ENCODE measurements at places on chromosomes 11 and 22. TPM values are rescaled to one million over a fixed set of nuclear protein-coding genes. Genes with fewer than 3 reads are reported as not detected.
A peak's percentile ranks its signal among the peaks of the same experiment; 100 is the strongest.

DNA sequence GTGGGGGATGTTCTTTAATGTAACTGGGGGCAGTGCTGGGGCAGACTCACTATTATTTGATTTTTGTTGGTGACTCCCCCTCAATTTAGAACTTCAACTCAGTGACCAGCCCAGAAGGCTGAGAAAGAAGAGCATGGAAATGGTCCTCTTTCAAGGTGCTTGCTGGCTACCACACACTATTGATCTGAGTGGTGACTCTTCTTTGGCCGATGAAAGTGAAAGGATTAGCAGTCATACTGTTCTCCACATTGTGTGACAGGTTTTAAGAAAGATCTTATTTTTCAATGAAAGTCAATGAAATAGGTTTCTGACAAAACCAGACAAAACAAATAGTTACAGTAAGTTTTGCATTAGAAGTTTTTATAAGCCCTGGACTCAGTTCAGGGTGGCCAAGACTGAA lies 29.9 kb downstream of the NLRP14 start:
- no peaks in the 10 kb centered on the region for H3K36me3 ChIP-seq
- no peaks in the 10 kb centered on the region for H3K27me3 ChIP-seq
- H3K27ac ChIP-seq: no peak overlapping the region
- H3K4me1 ChIP-seq: peaks cover 10% of the 10 kb centered on the region

GRCh38 chr11:125085301-125086081 lies 22.4 kb downstream of the SLC37A2 start:
- H3K27me3 ChIP-seq: no peaks in the 10 kb centered on the region
- no peaks in the 10 kb centered on the region for H3K36me3 ChIP-seq
- no peak overlapping the region for H3K27ac ChIP-seq
- H3K4me3 ChIP-seq: no peak overlapping the region

DNA sequence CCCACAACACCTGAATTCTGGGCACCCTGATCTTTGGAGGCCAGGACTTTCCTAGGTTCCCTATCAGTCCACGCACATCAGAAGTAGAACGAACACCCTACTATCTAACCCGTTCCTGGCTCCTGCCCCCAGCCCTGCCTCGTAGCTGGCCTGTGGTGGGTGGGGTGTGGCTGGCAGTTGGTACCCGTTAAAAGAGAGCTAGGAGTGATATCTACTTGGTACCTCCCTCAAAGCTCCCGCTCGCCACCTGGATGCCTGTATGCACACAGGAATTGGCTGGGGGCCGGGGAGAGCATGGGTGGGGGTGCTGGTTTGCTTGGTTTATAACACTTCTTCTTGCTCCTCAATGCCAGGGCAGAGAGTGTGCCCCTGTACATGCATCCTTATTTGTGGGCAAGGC lies 14.0 kb upstream of the NECTIN1 start:
- H3K4me3 ChIP-seq: no peak overlapping the region
- peaks cover 21% of the 10 kb centered on the region for H3K4me1 ChIP-seq
- H3K27me3 ChIP-seq: peaks cover 23% of the 10 kb centered on the region

DNA sequence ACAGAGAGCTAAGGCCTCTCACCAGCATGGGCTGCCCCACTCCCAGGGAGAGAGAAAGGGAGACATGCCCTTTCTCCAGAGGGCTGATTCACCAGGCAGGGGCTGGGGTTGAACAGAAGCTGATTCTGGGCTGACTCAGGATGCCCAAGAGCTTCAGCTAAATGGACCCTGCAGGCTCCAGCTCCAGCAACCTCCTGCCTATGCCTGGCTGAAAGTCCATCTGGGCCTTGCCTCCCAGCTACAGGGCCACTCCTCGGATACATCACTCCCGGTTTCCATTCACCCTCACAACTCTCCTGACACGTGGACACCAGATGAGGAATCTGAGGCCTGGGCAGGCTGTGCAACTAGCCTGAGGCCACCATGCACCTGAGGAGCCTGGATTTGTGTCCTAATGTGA lies 215.5 kb downstream of the BUD13 start:
- no peaks in the 10 kb centered on the region for H3K27me3 ChIP-seq
- H3K4me1 ChIP-seq: no peaks in the 10 kb centered on the region
- H3K36me3 ChIP-seq: no peaks in the 10 kb centered on the region
- DNase-seq: no peak
- no peak overlapping the region for H3K27ac ChIP-seq

GRCh38 chr11:57539342-57539741 lies 1.9 kb downstream of the SMTNL1 start:
- DNase-seq: no peak
- no peaks in the 10 kb centered on the region for H3K36me3 ChIP-seq
- H3K4me1 ChIP-seq: no peaks in the 10 kb centered on the region
- H3K27me3 ChIP-seq: peaks cover 9% of the 10 kb centered on the region

DNA sequence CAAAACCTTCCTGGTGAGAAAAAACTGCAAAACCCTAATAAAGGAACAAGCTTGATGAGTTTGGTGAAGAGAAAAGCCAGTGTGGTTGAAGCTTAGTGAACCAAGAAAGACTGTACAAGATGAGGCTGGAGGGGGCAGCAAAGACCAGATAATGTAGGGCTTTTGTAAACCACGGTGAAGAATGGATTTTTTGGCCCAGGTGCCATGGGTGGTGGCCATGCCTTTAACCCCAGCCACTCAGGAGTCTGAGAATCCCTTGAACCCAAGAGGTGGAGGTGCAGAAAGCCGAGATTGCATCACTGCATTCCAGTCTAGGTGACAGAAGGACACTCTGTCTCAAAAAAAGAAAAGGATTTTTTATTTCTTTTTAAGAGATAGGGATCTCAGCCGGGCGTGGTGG lies 5.0 kb upstream of the ZDHHC5 start:
- H3K4me1 ChIP-seq: peaks cover 31% of the 10 kb centered on the region
- H3K36me3 ChIP-seq: peaks cover 35% of the 10 kb centered on the region
- H3K27me3 ChIP-seq: no peaks in the 10 kb centered on the region
- no peak overlapping the region for H3K4me3 ChIP-seq
- H3K27ac ChIP-seq: no peak overlapping the region

The KCNC1 gene
- not detected for total RNA-seq

- peaks cover 70% of the 10 kb centered on the region for H3K36me3 ChIP-seq
- H3K27ac ChIP-seq: no peak overlapping the region
- H3K4me3 ChIP-seq: no peak overlapping the region
- peaks cover 23% of the 10 kb centered on the region for H3K4me1 ChIP-seq
- no peak for DNase-seq
- no peaks in the 10 kb centered on the region for H3K27me3 ChIP-seq
These were observed 25.5 kb downstream of the TNKS1BP1 start for GRCh38 chr11:57299150-57299737.

GRCh38 chr22:20391222-20391621 lies 2.7 kb upstream of the ZNF74 start:
- peak; percentile 77 for DNase-seq
- no peaks in the 10 kb centered on the region for H3K36me3 ChIP-seq
- no peak overlapping the region for H3K4me3 ChIP-seq
- H3K27ac ChIP-seq: no peak overlapping the region
- peaks cover 27% of the 10 kb centered on the region for H3K4me1 ChIP-seq
- no peaks in the 10 kb centered on the region for H3K27me3 ChIP-seq

The PANX3 gene
- total RNA-seq: not detected

GRCh38 chr11:10651656-10652361 lies 41.7 kb downstream of the IRAG1 start:
- no peak for DNase-seq
- H3K27me3 ChIP-seq: no peaks in the 10 kb centered on the region

- peaks cover 73% of the 10 kb centered on the region for H3K4me1 ChIP-seq
- H3K4me3 ChIP-seq: peak overlapping the region; percentile 80
- no peaks in the 10 kb centered on the region for H3K27me3 ChIP-seq
- no peak for DNase-seq
- peaks cover 12% of the 10 kb centered on the region for H3K36me3 ChIP-seq
- H3K27ac ChIP-seq: peak overlapping the region; percentile 93
These were observed 1.5 kb downstream of the EHD1 start for GRCh38 chr11:64876835-64877341.

DNA sequence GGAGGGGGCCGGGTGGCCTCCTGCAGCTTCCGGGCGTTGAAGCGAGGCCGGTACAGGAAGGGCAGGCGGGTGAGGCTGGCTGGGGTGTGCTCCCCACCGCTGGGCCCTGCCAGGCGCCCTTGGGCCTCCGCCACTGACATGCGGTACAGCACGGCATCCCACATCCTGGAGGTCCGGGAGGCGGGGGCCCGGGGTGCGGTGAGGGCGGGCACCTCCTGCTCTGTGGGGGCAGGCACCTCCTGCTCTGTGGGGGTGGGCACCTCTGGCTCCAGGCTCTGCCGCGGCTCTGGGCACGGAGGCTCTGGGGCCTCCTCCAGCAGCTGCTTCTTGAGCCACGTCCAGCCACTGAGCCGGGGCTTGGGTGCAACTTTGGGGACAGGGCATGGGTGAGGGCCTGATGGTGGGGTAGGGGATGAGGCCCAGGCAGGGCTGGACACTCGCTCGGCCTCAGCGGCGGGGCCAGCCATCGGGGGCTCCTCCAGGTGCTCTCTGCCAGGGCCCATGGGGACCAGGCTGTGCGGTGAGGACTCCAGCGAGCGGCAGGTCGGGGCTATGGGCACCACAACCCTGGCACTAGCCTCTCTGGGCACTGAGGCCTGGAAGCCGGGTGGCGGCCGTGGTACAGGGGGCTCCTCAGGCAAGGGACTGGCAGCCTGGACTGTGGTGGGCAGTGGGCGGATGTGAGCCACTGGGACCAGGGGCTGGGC lies 2.3 kb downstream of the PRR33 start:
- no peak overlapping the region for H3K4me3 ChIP-seq
- no peaks in the 10 kb centered on the region for H3K4me1 ChIP-seq
- H3K27ac ChIP-seq: no peak overlapping the region
- H3K36me3 ChIP-seq: peaks cover 42% of the 10 kb centered on the region
- no peaks in the 10 kb centered on the region for H3K27me3 ChIP-seq

- no peaks in the 10 kb centered on the region for H3K36me3 ChIP-seq
- H3K4me1 ChIP-seq: no peaks in the 10 kb centered on the region
- H3K27me3 ChIP-seq: peaks cover 81% of the 10 kb centered on the region
- no peak for DNase-seq
These were observed 1299.3 kb downstream of the BRD1 start for GRCh38 chr22:48528221-48528915.

GRCh38 chr11:12288212-12288930 lies 89.0 kb upstream of the PARVA start:
- DNase-seq: peak; percentile 93
- H3K27ac ChIP-seq: peak overlapping the region; percentile 91
- H3K36me3 ChIP-seq: no peaks in the 10 kb centered on the region
- peaks cover 43% of the 10 kb centered on the region for H3K4me1 ChIP-seq
- H3K4me3 ChIP-seq: no peak overlapping the region

- no peak overlapping the region for H3K27ac ChIP-seq
- H3K4me1 ChIP-seq: peaks cover 18% of the 10 kb centered on the region
- no peak overlapping the region for H3K4me3 ChIP-seq
- H3K27me3 ChIP-seq: no peaks in the 10 kb centered on the region
- no peaks in the 10 kb centered on the region for H3K36me3 ChIP-seq
- DNase-seq: no peak
These were observed 90.6 kb downstream of the CDKN1C start for GRCh38 chr11:2794968-2795322.

The PHOX2A gene
- total RNA-seq: 1.2 TPM

The GSTT2B gene
- total RNA-seq: 3.4 TPM

The C11orf58 gene
- total RNA-seq: 179 TPM

The KCNJ1 gene
- total RNA-seq: not detected

DNA sequence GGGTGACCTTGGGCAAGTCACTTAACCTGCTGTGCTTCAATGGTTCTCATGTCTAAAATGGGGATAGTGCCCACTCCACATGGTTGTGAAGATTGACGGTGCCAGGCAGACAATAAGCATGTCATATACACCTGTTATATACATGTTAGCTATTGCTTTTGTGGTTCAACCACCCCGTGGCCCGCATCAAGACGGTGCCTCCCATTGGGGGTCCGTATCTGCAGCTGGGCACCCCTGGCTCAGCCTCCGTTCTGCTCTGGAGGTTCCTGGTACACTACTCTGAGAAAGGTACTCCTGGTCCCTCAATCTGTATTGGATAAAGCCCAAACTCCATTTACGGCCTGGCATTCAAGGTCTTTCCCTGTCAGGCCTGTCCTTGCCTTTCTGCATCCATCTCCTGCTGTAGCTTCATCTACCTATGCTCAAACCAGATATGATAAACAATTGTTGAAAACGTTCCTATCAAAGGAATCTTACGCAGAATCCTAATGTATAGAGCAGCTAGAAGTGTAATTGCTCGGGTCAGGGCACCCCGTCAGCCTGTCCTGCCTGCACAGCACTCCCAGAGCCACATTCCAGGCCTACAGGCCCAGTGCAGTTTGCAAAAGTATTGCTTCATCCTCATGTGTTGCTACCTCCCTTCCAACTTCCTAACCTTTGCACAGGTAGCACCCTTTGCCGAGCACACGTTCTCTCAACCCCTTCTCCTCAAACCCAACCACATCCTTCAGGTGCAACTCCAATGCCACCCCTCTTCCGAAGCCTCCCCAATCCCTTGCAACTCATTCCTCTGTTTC lies 194.9 kb downstream of the BCR start:
- H3K4me1 ChIP-seq: no peaks in the 10 kb centered on the region
- no peak overlapping the region for H3K27ac ChIP-seq
- no peaks in the 10 kb centered on the region for H3K36me3 ChIP-seq
- H3K27me3 ChIP-seq: no peaks in the 10 kb centered on the region
- DNase-seq: no peak

DNA sequence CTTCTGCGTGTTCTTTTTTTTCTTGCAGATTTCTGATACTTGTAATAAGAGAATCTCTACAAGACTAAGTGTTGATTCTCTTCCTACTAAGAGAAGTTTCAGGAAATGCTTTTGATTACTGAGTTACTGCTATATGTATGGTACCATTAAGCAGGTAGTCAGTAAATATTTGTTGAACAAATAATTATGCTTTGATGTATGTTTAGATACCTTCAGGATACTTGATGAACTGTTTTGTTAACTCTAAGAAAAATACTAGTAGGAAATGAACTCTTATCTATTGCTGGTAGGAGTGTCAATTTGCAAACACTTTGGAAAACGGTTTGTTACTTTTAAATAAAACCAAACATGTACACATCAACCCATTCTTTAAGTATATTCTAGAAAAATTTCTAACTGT lies 90.6 kb downstream of the TMEM135 start:
- no peak overlapping the region for H3K27ac ChIP-seq
- no peak for DNase-seq
- H3K4me1 ChIP-seq: no peaks in the 10 kb centered on the region
- no peaks in the 10 kb centered on the region for H3K27me3 ChIP-seq
- H3K4me3 ChIP-seq: no peak overlapping the region
- no peaks in the 10 kb centered on the region for H3K36me3 ChIP-seq

- H3K27ac ChIP-seq: no peak overlapping the region
- no peak overlapping the region for H3K4me3 ChIP-seq
- H3K27me3 ChIP-seq: no peaks in the 10 kb centered on the region
- H3K4me1 ChIP-seq: peaks cover 63% of the 10 kb centered on the region
- no peaks in the 10 kb centered on the region for H3K36me3 ChIP-seq
- DNase-seq: no peak
These were observed 33.4 kb downstream of the MICAL3 start for GRCh38 chr22:17990942-17991341.

- H3K36me3 ChIP-seq: no peaks in the 10 kb centered on the region
- peaks cover 23% of the 10 kb centered on the region for H3K4me1 ChIP-seq
- H3K27ac ChIP-seq: no peak overlapping the region
- H3K27me3 ChIP-seq: no peaks in the 10 kb centered on the region
These were observed 49.7 kb downstream of the FDX1 start for GRCh38 chr11:110479108-110480101.

DNA sequence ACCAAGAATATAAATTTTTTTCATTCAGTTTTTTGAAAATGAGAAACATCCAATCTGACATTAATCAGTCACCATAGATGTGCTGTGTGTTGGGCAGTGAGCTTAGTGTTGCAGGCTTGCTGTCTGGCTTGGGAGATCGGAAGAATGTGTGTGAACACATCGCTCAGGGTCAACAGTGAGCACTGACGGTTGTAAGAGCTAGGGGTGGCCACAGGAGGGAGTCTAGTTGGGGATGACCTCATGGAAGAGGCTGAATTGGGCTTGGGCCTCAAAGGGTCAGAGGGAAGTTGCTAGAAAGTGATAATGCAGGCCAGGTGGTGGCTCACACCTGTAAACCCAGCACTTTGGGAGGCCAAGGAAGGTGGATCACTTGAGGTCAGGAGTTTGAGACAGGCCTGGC lies 375.4 kb downstream of the DDX10 start:
- H3K4me3 ChIP-seq: no peak overlapping the region
- no peaks in the 10 kb centered on the region for H3K36me3 ChIP-seq
- no peak overlapping the region for H3K27ac ChIP-seq
- H3K4me1 ChIP-seq: peaks cover 14% of the 10 kb centered on the region
- no peaks in the 10 kb centered on the region for H3K27me3 ChIP-seq

Data from esophagus muscularis mucosa (tissue), 4 donors.